ENCODE measurements at places on chromosomes 2 and 18.

- DNase-seq, result no peak
These were observed 68.9 kb downstream of the NDUFA10 start for GRCh38 chr2:239955989-239956817.

DNA sequence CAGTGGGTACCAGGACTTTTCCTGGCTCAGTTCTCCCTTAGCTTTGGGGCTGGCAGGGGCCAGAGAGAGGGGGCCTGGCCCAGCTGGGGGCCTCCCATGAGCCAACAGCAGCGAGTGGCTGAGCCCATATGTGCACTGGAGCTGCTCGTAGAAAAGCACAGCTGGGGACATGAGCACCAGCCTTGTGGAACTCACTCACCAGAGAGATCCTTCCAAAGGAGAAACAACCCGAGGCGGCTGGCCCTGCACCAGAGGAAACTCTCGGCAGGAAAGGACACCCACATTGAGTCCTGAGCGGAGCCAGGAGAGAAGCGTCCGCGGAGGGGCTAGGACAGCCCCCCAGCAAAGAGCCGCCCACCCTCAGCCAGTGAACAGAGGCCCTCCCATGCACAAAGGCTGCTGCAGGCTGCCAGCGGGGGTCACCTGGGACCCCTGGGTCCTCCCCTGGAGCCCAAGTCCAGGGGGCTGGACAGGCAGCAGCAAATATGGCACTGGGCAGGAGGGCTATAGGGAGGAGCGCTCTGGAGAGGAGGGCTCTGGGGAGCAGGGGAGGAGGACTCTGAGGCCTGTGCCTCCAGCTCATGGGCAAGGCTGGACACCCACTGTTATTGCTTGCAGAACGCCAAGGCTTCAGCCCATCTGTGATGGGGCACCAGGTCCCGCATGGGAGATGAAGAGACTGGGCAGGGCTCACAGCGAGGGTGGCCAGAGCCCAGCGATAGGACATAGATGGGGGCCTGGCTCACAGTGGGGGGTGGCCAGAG, 42.1 kb upstream of the SNED1 start:
- no peak for DNase-seq

- DNase-seq, result no peak
These were observed 409.5 kb upstream of the REG3G start for GRCh38 chr2:78615956-78616355.

DNA sequence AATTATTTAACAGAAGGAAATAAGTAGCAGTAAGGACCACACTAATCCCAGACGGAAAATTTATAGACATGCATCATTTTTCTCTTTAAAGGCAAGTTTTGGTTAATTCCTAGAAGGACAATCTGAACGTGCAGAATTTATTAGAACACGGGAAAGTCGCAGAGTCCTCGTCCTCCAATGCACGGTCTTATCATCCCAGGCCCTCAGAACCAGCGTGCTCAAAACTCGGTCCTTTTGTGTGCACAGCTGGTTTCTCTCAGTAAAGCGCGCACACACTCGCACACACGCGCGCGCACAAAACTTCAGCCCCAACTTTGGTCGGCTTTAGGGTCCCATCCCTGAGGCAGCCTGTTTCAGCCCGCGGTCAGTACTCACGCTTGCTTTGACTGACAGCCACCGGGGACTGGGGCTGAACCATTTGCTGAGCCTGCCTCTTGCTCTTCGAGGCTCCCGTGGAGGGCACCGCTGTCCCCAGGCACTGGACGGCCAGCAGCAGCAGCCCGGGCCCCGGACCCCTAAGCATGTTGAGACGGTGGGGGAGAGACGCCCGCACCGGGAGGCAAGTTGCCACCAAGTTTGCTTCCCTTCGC, 493 bp downstream of the FN1 start:
- DNase-seq, result peak; percentile 54

DNA sequence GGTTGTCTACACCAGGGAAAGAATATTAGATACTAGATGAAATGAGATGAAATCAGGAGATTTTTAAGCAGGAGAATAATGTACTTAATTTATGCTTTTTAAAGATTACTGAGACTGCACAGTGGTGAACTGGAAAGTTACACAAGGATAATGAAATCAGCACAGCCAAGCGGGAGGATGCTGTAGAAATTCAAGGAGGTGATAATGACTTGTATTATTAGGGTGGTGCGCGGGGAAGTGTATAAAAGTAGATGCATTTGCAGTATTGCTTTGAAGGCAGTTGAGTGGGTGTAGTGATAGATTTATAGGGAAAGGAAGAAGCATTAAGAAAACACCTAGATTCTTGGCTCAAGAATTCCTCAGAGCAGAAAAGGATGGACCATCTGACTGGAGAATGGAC, 359.5 kb upstream of the SPHKAP start:
- DNase-seq, result no peak

- no peak for DNase-seq
These were observed 44.4 kb downstream of the RPIA start for GRCh38 chr2:88735853-88736252.

DNA sequence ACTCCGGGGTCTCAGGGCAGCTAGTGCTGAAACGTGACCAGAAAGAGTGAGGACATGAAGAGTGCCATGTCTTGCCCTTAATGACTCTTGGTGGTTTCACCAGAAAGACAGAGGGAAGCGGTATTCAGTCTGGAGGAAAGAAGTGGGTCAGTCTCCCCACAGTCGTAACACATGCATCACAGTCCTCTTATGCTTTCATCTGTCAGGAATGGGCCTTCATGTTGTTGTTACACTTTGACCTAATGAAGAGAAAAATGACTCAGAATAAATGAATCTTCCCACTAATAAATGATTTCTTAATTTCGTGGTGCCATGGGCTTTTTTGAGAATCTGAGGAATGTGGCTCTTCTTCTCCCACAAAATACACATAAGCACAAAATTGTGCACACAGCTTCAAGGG, 103.2 kb downstream of the SLC8A1 start:
- no peak for DNase-seq

GRCh38 chr2:67663776-67664175, 266.6 kb downstream of the ETAA1 start:
- no peak for DNase-seq

DNA sequence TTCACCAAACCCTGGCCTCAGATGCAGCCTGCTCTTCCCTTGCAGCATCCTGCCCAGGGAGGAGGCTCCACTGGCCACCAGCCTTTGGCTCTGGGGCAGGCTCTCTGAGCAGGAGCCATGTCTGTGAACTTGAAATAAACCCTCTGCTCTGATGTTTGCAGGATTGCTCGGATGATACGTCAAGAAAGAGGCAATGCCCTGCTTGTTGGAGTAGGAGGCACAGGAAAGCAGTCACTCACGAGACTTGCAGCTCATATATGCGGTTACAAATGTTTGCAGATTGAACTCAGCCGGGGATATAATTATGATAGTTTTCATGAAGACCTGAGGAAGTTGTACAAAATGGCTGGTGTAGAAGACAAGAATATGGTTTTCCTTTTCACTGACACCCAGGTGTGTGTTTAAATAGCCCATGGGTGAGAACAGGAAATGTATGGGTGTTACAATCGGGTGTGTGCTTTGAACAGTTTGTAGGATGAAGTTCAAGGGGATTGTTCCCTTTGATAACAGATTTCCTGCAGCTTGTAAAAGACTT, 177.9 kb downstream of the DNAH6 start:
- no peak for DNase-seq

- DNase-seq, result no peak
These were observed 30.7 kb downstream of the NIFK start for GRCh38 chr2:121705958-121706357.

GRCh38 chr2:26179446-26179913, 6.6 kb downstream of the GAREM2 start:
- no peak for DNase-seq

DNA sequence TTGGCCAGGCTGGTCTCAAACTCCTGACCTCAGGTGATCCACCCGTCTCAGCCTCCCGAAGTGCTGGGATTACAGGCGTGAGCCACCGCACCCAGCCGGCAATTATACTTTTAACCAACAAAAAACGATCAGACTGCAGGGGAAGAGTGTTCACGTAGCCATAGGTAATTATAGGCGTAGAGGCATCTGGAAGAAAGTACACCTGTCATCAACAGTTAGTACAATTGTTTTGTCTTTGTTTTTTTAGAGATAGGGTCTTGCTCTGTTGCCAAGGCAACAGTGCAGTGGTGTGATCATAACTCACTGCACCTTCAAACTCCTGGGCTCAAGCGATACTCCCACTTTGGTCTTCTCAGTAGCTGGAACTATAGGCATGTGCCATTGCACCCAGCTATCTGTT, 20.0 kb downstream of the ST3GAL5 start:
- no peak for DNase-seq

DNA sequence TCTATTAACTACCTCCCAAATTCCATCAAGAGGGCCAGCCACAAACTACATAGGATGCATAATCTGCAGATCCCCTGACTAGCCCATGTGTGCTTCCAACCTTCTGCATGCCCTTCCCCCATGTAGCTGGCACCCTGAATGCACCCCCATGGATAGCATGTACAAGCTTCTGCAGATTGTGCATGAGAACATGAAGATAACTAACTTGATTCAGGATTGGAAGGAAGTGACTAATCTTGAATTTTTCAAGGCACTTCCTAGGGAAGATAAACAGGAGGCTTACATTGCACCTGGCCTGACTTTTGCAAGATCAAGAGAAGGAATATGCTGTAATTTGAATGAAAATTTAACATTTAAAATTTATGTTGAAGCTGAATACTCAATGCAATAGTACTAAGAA, 66.7 kb downstream of the CDC42EP3 start:
- no peak for DNase-seq

All from NCI-H82 (cell line).